PC-3 (cell line): ENCODE measurements at places on chromosomes 11 and 22. TPM values are rescaled to one million over a fixed set of nuclear protein-coding genes. Genes with fewer than 3 reads are reported as not detected.

- H3K4me1 ChIP-seq: peaks cover 69% of the 10 kb centered on the region
- no peaks in the 10 kb centered on the region for H3K27me3 ChIP-seq
- peak overlapping the region; percentile 100 for H3K27ac ChIP-seq
These were observed 906.9 kb upstream of the RAG2 start for GRCh38 chr11:37504921-37505320.

Gene TMEM191B
- total RNA-seq: 3.2 and 14.8 TPM in 2 replicates

DNA sequence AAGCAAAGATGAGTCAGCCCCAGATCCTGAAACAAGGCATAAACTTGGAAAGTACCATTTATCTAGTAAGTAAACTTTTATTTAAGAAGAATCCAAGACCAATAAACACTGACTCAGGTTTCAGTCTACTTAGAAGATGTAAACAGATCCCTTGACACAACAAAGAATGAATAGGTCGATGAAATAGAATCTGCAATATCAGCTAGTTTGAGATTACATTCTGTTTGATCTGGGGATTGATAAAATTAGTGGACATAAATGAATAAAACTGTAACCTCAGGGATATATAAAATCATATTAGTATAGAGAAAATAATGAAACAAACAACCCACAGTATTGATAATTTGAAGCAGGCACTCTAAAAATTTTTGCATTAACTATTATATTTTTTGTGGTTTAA, 708.9 kb downstream of the FAM181B start:
- H3K36me3 ChIP-seq: no peaks in the 10 kb centered on the region
- H3K4me1 ChIP-seq: no peaks in the 10 kb centered on the region
- no peaks in the 10 kb centered on the region for H3K27me3 ChIP-seq
- no peak for DNase-seq
- H3K4me3 ChIP-seq: no peak overlapping the region

DNA sequence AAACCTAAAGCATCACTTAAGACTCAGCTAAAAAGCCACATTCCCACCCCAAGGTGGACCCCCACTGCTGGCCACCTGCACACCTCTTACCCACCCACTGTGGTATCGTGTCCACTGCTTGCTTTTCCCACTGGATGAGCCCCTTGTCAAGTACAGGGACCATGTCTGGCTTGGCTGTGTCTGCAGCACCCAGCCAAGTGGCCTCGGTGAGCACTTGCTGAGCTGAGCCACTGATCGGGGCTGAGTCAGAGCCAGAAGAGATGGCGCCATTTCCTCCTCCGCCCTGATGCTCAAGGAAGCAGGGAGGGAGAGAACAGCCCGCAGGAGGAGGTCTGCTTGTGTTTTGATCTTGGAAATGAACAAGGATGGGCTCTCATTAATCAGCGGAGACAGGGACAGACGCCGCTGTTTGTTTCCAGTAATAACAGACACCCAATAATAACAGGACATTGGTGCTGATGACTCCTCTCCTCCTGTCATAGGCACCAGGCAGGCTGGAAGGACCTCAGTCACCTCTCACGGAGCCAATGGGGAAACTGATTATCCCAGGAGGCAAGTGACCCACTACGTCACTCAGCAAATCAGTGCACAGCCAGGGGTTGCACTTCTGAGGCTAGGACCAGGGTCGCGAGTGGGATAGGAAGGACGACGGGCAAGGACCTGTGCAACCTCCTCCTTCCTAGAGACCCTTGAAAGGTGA, 85.2 kb upstream of the RTL6 start:
- H3K4me3 ChIP-seq: no peak overlapping the region
- peak; percentile 22 for DNase-seq
- peaks cover 11% of the 10 kb centered on the region; the same call in 1 of the 2 replicates for H3K4me1 ChIP-seq

GRCh38 chr11:92596596-92597317, 372.1 kb downstream of the FAT3 start:
- no peaks in the 10 kb centered on the region for H3K27me3 ChIP-seq
- H3K27ac ChIP-seq: no peak overlapping the region
- H3K4me1 ChIP-seq: no peaks in the 10 kb centered on the region
- no peak for DNase-seq
- no peaks in the 10 kb centered on the region for H3K36me3 ChIP-seq

DNA sequence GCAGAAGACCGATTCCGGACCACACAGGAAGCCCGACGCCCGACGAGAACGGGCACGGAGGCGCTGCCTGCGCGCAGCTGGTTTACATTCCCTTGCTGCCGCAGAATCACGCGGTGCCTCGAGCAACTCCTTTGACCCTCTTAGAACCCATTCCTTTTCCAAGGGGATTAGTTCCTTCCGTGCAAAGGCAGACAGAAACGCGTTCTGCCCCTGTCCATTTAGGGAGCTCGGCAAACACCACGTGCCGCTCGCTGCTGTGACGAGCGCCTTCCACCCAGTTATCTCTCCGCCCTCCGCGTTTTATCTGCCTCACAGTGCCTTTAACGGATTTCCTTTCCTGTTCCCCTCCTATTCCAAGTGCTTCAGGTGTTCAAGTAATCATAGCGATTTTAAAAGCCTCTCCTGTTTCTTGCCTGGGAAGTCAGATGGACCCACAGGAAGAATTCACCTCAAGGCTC, 24.1 kb upstream of the MICAL3 start:
- no peak overlapping the region for H3K27ac ChIP-seq
- no peaks in the 10 kb centered on the region for H3K27me3 ChIP-seq
- H3K4me1 ChIP-seq: no peaks in the 10 kb centered on the region
- H3K36me3 ChIP-seq: no peaks in the 10 kb centered on the region
- DNase-seq: no peak

DNA sequence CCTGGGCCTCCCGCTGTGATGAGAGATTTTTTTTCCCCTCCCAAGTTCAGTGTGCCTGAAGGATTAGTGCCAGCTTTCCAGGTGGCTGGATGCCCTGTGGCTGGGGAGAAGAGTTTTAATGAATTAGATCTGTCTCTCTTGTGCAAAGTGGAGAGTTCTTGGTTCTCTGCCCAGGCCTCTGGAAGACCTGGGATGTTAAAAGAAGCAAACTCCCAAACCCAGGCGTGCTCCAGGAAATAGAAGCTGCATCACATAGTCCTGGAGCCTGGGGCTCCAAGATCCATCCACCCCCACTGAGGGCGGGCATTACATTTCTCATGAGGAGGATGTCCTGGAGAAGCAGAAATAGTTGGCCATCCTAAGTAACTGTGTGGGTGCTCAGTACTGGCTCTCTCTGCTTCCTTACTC, 30.6 kb downstream of the SDHAF2 start:
- no peak for DNase-seq
- H3K27me3 ChIP-seq: no peaks in the 10 kb centered on the region
- no peaks in the 10 kb centered on the region for H3K36me3 ChIP-seq

- H3K36me3 ChIP-seq: no peaks in the 10 kb centered on the region
- no peak for DNase-seq
- H3K27ac ChIP-seq: no peak overlapping the region
- no peak overlapping the region for H3K4me3 ChIP-seq
These were observed 75.9 kb downstream of the NECTIN1 start for GRCh38 chr11:119652907-119653659.

Gene TNNT3
- not detected in 2 replicates for total RNA-seq

GRCh38 chr11:111352935-111353710, 26.0 kb downstream of the POU2AF1 start:
- peaks cover 45% of the 10 kb centered on the region for H3K27me3 ChIP-seq
- H3K36me3 ChIP-seq: no peaks in the 10 kb centered on the region
- H3K4me1 ChIP-seq: no peaks in the 10 kb centered on the region
- H3K4me3 ChIP-seq: no peak overlapping the region

Gene DCHS1
- under 0.01 TPM in 1 of 2 replicates, not detected in the other for total RNA-seq

- no peak overlapping the region for H3K27ac ChIP-seq
- H3K4me1 ChIP-seq: peaks cover 21% of the 10 kb centered on the region
- H3K36me3 ChIP-seq: peaks cover 10% of the 10 kb centered on the region; the same call in 1 of the 2 replicates
These were observed 814 bp upstream of the NARS2 start for GRCh38 chr11:78575478-78575877.

- no peaks in the 10 kb centered on the region for H3K27me3 ChIP-seq
These were observed 61.2 kb upstream of the ARHGAP20 start for GRCh38 chr11:110773442-110773841.

Gene OSBP
- total RNA-seq: 36.3 and 59.4 TPM in 2 replicates

GRCh38 chr11:68297812-68298658, 14.4 kb upstream of the LRP5 start:
- no peaks in the 10 kb centered on the region for H3K27me3 ChIP-seq
- DNase-seq: peak; percentile 89
- H3K27ac ChIP-seq: no peak overlapping the region
- peak overlapping the region; percentile 52 for H3K4me3 ChIP-seq
- peaks cover 16% of the 10 kb centered on the region for H3K4me1 ChIP-seq
- no peaks in the 10 kb centered on the region for H3K36me3 ChIP-seq

Gene TYR
- not detected in 2 replicates for total RNA-seq

- H3K4me3 ChIP-seq: no peak overlapping the region
- H3K27me3 ChIP-seq: no peaks in the 10 kb centered on the region
- H3K36me3 ChIP-seq: no peaks in the 10 kb centered on the region
- no peak overlapping the region for H3K27ac ChIP-seq
- H3K4me1 ChIP-seq: no peaks in the 10 kb centered on the region
- DNase-seq: no peak
These were observed 201.0 kb upstream of the CADM1 start for GRCh38 chr11:115705200-115705599.

GRCh38 chr11:106473089-106473722, 395.7 kb downstream of the AASDHPPT start:
- H3K36me3 ChIP-seq: peaks cover 2% of the 10 kb centered on the region; the same call in 1 of the 2 replicates
- DNase-seq: peak; percentile 90
- H3K4me1 ChIP-seq: peaks cover 36% of the 10 kb centered on the region
- peak overlapping the region; percentile 25 for H3K27ac ChIP-seq
- H3K4me3 ChIP-seq: no peak overlapping the region

GRCh38 chr11:72807021-72807693, 7.1 kb upstream of the ATG16L2 start:
- H3K4me3 ChIP-seq: no peak overlapping the region
- H3K27me3 ChIP-seq: no peaks in the 10 kb centered on the region
- peaks cover 7% of the 10 kb centered on the region; the same call in 1 of the 2 replicates for H3K36me3 ChIP-seq
- peak overlapping the region; percentile 16; the same call in 1 of the 2 replicates for H3K27ac ChIP-seq

Gene DDX25
- total RNA-seq: not detected in 2 replicates

Gene EFCAB6
- 0.07 and 1.2 TPM in 2 replicates for total RNA-seq

DNA sequence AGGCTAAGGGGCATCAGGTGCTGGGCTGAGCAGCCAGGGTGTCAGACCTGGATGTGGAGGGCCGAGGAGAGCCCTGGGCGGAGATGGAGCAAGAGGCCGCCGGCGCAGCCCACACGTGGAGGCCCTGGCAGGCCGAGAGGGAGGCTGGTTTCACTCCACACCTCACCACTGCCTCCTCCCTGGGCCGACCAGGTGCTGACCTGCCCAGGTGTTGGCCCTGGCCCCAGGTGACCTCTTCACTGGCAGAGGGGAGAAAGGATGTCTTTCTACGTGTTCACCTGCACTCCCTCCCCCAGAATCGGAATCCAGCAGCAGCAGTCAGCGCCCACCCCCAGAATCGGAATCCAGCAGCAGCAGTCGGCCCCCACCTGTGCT, 781 bp downstream of the ANO9 start:
- H3K36me3 ChIP-seq: no peaks in the 10 kb centered on the region
- no peak for DNase-seq
- H3K4me3 ChIP-seq: peak overlapping the region; percentile 79
- no peaks in the 10 kb centered on the region for H3K27me3 ChIP-seq
- H3K4me1 ChIP-seq: peaks cover 15% of the 10 kb centered on the region

Gene OR2AT4
- not detected in 2 replicates for total RNA-seq

- no peak for DNase-seq
- H3K27ac ChIP-seq: no peak overlapping the region
- no peaks in the 10 kb centered on the region for H3K27me3 ChIP-seq
These were observed 25.4 kb downstream of the ARFGAP3 start for GRCh38 chr22:42831712-42832111.

- H3K36me3 ChIP-seq: no peaks in the 10 kb centered on the region
- H3K4me3 ChIP-seq: no peak overlapping the region
- H3K27me3 ChIP-seq: no peaks in the 10 kb centered on the region
- peak overlapping the region; percentile 81 for H3K27ac ChIP-seq
- DNase-seq: peak; percentile 35
These were observed 82.5 kb downstream of the MAML2 start for GRCh38 chr11:96260532-96260931.

Gene ST13
- total RNA-seq: 136 and 143 TPM in 2 replicates

- H3K4me1 ChIP-seq: peaks cover 7% of the 10 kb centered on the region
- no peak for DNase-seq
- no peak overlapping the region for H3K4me3 ChIP-seq
- H3K36me3 ChIP-seq: no peaks in the 10 kb centered on the region
- no peak overlapping the region for H3K27ac ChIP-seq
These were observed 69.1 kb upstream of the OR5AN1 start for GRCh38 chr11:59289356-59290181.

GRCh38 chr11:7977232-7977917, 9.8 kb upstream of the EIF3F start:
- peaks cover 46% of the 10 kb centered on the region for H3K4me1 ChIP-seq
- H3K27ac ChIP-seq: peak overlapping the region; percentile 25
- H3K4me3 ChIP-seq: peak overlapping the region; percentile 51

Gene SCGB2A2
- not detected in 2 replicates for total RNA-seq

- H3K4me1 ChIP-seq: no peaks in the 10 kb centered on the region
- no peak overlapping the region for H3K4me3 ChIP-seq
- no peaks in the 10 kb centered on the region for H3K36me3 ChIP-seq
- H3K27ac ChIP-seq: no peak overlapping the region
- no peaks in the 10 kb centered on the region for H3K27me3 ChIP-seq
These were observed 15.7 kb downstream of the BRSK2 start for GRCh38 chr11:1405186-1406020.

Gene OR56B1
- not detected in 2 replicates for total RNA-seq

DNA sequence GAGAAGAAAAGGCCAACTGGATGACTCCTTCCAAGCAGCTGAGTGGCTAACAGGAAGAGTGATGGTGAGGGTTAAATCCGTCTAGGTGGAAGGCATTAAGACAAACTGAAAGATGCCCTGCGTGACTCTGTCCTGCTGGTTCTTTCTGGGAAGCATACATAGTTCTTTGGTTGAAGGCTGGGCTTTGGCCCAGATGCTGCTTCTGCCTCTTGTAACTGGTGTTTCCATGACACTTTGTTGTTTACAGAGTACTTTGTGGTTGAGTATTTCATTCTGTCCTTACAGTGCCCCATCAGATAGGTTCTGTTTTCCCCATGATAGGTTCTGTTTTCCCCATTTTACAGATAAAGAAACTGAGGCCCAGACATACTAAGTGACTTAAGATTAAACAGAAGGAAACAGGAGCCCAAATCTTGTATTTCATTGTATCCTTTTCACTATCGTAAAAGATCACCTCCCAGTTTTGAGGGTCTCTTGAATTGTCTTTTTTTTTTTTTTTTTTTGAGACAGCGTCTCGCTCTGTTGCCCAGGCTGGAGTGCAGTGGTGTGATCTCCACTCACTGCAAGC, 124.3 kb upstream of the RASSF10 start:
- H3K27me3 ChIP-seq: no peaks in the 10 kb centered on the region
- no peak overlapping the region for H3K4me3 ChIP-seq
- 0 out of 2 replicates have a peak, but pooled peaks cover 4% of the 10 kb centered on the region for H3K4me1 ChIP-seq
- DNase-seq: no peak

Gene KDM4E
- total RNA-seq: not detected in 2 replicates

DNA sequence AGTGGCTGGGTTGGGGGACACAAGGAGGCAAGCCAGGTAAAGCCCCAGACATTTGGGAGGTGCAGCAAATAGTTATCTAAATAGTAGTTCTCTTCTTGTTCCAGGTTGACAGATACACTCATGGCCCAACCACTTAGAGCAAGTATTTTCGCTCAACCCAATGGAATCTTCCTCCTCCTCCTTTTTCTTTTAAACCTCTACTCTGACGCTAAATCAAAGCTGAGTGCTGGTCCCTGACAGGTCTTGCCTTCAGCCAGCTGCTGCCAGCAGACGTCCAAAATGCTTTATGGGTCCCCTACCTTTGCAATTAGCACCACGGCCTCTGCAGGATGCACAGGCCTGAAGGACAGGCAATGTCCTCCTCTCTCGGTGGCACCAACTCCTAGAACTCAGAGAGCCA, 558.5 kb downstream of the MIAT start:
- H3K4me1 ChIP-seq: no peaks in the 10 kb centered on the region
- no peak overlapping the region for H3K27ac ChIP-seq
- no peaks in the 10 kb centered on the region for H3K36me3 ChIP-seq
- H3K27me3 ChIP-seq: peaks cover 12% of the 10 kb centered on the region; the same call in 1 of the 2 replicates

Gene ANO1
- total RNA-seq: 184 and 244 TPM in 2 replicates

Gene OR52A1
- total RNA-seq: not detected in 2 replicates

Gene OR51B4
- total RNA-seq: 0.11 TPM in 1 of 2 replicates, not detected in the other

Gene ZNF215
- total RNA-seq: 4.5 and 5.4 TPM in 2 replicates
